ENCODE measurements at places on chromosomes 5 and 9.

DNA sequence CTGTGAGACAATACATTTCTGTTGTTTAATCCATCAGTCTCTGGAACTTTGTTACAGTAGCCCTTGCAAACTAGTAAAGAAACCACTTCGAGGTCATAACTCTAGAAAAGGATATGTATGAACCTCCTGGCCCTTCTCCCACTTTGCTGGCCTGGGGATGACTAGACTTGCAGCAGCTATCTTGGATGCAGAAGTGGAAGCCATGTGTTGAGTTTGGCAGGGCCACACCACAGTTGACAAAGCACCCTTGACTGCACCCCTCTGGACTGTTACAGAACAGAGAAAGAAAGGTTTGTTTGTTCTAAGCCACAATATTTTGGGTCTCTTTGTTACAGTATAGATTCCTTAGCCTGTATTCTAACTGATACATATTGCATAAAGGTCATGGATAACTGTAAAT lies 183.2 kb upstream of the TAS2R1 start:
- DNase-seq: no peak

- no peak for DNase-seq
Measured at GRCh38 chr9:71752928-71753327, 15.4 kb downstream of the CEMIP2 start.

DNA sequence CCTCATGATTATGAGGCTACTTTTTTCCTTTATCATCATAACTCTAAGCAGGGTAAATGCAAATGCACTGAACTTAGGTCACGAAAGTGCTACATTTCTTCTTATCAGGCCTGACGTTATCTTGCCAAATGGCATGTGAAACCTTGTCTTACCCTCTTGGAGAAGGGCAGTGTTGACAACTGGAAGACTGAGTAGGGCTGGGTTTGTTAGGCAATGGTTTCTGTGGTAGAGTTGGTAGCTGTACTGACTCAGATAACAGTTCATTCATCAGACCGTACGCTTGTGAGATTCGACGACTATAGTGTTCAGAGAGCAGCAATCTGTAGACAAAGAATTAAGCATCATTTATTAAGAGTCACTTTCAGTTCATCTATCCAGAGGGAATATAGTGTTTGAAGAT lies 127.7 kb downstream of the CPLANE1 start:
- DNase-seq: no peak

GRCh38 chr9:121463026-121463807 lies 36.4 kb downstream of the GGTA1 start:
- no peak for DNase-seq

GRCh38 chr5:172839669-172840431 lies 5.8 kb downstream of the ERGIC1 start:
- DNase-seq: no peak

DNA sequence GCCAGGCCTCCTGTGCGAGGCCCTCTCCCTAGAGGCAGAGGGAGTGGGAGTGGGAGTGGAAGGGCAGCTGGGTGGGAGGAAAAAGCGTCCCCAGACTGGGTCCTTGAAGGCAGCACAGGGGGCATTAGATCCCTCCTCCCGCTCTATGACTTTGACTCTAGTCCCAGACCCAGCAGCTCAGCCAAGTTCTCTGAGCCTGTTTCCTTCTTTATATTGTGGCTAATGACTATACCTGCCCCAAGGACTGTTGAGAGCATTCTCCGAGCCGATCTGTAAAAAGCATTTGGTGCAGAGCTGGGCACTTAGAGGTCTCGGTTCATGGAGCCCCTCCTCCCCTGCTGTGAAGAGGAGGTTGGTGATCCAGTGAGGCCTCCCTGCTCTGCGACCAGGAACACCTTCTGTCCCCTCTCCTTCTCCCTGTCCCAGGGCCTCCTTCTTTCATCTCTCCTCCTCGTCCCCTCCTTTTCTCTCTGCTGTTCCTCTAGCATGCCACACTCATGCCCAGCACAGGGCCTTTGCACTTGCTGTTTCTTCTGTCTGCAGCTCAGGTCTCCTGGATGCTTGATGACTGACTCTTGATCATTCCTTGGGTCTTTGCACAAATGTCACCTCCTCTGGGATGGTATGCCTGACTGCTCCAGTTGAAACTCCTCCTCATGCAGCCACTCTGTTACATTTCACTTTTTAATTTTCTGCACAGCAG lies 23.4 kb upstream of the PSD2 start:
- DNase-seq: no peak

DNA sequence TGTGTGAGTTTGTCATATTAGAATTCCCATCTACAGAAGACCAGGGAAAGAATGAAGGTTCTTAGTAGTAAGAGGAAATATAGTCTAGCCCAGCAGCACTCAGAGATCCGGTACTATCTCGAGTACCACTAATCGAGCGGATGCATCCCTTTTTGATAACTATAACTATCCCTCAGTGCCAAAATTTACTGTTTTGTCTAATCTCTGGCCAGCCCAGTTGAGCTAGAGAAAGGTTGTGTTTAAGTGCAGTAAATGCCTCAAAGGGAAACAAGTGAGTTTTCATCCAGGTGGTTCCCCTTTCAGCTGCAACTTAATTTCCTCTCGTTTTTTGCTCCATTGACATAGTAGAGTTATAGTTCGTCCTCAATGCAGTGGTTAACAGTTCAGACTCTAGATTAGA lies 146.7 kb downstream of the GPBP1 start:
- no peak for DNase-seq

DNA sequence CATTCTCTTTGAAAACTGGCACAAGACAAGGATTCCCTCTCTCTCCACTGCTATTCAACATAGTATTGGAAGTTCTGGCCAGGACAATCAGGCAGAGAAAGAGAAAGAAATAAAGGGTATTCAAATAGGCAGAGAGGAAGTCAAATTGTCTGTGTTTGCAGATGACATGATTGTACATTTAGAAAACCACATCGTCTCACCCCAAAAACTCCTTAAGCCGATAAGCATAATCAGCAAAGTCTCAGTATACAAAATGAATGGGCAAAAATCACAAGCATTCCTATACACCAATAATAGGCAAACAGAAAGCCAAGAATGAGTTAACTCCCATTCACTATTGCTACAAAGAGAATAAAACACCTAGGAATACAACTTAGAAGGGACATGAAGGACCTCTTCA lies 21.0 kb upstream of the EPB41L4A start:
- no peak for DNase-seq

GRCh38 chr5:114346181-114346580 lies 15.7 kb upstream of the KCNN2 start:
- DNase-seq: no peak

- DNase-seq: no peak
Measured at GRCh38 chr9:127968700-127969383, 11.9 kb downstream of the EEIG1 start.

DNA sequence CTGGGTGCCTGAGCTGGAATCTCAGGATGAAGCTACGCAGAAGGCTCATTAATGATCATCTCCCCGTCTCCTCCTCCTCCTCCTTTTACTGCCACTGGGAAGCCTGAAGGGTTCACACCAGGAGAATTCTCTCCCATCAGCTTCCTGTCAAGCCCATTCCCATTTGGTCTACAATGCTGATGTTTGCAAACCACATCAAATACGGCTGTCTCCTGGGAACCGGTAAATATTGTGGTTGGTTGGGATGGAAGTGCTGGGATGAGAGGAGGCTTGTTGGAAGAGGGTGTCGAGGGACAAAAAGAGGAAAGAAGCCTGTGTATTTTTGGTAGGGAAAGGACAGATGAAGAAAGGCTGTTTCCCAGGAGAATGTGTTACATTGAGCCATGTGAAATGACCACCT lies 13.2 kb upstream of the S1PR3 start:
- no peak for DNase-seq

- DNase-seq: no peak
Measured at GRCh38 chr5:61477788-61478187, 145.7 kb downstream of the ZSWIM6 start.

DNA sequence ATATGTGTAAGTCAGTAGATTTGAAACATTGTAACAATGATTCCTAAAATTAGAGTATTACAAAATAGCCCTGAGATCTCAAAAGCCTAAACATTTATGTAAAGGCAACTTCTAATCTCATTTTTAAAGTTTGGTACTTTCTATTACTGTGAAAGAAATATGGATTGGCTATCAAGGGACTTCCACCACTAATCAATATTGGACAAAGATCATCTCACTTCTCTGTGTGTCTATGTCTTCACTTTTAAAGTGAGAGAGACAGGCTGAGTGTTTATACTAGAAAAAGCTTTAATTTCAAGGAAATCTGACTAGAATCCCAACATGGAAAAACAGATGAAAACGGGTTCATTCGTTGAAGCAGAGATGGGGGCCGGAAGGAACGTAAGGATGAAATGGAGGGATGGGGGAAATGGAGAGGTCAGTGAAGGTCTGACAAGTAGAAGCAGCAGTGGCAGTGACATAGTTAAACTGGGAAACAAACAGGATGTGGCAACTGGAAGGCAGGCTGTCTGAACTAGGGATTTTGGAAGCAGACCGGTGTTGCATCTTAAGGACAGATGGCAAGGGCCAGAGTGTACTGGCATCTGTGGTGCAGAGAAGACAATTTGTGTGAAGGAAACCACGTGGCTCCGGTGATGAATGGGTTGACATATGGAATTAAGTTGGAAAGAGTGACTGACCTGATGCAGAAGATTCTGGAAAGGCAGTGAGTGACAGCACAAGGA lies 60.8 kb downstream of the PDE4D start:
- DNase-seq: no peak

DNA sequence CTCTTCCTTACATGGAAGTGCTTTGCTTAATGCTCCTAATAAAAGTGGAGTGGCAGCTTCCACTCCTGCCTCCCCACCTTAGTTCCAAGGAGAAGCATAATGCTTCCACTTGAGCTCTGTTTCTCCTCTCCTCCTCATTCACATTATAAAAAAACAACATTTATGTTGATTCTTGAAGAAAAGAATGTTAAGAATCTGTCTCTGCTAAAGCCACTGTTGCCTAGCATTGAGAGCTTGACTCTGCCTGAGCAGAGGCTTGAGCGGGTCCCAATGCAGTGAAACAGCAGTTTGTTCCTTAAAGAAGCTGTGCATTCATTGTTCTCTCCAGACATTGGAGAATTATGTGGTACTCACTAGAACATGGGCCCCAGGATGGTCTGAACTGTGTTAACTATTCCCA lies 101.5 kb upstream of the GHR start:
- DNase-seq: no peak

Data from activated naive CD4-positive, alpha-beta T cell (primary cell).